Activated T-cell treated with anti-CD3 and anti-CD28 coated beads, Interleukin-2, amount 50 U/mL, for 72 hours (primary cell): ENCODE measurements at places on chromosomes 5 and 9.

DNA sequence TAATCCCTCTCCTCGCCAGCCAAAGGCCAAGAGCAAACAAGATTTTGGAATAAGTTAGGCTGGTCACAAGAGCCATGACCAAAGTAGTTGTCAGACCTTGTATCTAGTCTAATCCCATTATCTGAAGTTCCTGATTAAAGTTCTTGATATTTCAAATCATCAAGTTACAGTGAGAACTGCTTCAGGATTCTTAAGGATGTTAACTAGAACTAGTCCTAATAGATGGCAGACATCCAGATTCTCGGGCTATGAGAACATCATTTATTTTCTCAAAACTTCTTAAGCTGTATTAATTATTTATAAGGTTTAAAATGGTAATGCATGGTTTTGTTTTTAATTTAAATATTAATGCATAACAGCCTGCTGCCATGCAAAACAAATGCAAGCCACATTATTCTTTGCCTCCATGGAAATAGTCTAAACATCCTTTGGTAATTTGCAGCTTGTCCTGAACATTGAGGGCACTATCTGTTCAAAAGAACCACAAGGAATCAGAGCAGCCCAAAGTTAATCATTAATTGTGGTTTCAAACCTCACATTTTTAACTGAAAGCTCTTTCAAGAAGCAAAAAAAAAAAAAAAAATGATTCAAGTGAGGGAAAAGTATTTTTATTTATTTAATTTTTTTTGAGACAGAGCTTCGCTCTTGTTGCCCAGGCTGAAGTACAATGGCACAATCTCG, 95.1 kb downstream of the TTC39B start:
- DNase-seq = no peak

GRCh38 chr5:73899916-73900315, 273.9 kb downstream of the ARHGEF28 start:
- no peak for DNase-seq

DNA sequence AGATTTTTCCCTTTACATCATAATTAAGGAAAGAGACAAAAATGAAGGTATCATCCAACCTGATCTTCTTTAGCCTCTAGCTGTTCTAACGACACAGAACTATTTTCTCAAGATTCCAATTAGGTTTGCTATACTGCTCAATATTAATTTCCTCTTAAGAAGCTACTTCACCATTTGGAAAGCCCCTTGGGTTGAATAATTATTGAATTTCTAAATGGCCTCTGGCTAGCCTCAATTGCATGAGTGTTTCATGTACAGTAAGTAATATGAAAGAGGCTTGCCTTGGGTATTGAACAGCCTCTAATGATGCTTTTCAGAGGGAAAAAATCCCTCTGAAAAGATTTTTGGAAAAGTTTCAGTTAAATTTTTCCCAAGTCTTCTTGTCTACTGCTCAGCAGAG, 3.7 kb upstream of the MOB3B start:
- no peak for DNase-seq

- no peak for DNase-seq
Measured at GRCh38 chr5:45038366-45038987, 229.7 kb downstream of the MRPS30 start.

- DNase-seq = peak; percentile 88
Measured at GRCh38 chr9:137021979-137022661, 5.9 kb downstream of the ABCA2 start.

DNA sequence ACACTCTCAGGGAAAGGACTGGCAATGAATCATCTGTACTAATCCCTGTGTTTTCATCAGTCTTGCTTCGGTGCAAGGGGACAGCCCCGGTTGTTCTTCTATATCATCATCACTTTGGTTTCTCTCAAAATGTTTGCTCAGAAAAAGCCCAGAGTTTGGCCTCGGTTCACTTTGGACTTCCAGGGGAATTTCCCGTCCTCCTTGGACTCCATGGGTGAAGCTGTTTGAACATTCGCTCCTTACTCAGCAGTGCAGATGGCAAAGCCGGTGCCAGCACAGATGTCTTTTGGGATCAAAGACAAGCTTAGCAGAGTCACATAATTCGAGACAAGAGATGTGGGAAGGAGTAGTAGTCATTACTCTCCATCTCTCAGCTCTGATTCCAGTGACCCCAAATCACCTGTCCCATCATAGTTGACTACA, 69.8 kb upstream of the TNFSF8 start:
- DNase-seq = peak; percentile 41

GRCh38 chr5:39569857-39570256, 145.1 kb upstream of the DAB2 start:
- DNase-seq = no peak

- no peak for DNase-seq
Measured at GRCh38 chr9:121510766-121511550, 11.3 kb upstream of the GGTA1 start.

DNA sequence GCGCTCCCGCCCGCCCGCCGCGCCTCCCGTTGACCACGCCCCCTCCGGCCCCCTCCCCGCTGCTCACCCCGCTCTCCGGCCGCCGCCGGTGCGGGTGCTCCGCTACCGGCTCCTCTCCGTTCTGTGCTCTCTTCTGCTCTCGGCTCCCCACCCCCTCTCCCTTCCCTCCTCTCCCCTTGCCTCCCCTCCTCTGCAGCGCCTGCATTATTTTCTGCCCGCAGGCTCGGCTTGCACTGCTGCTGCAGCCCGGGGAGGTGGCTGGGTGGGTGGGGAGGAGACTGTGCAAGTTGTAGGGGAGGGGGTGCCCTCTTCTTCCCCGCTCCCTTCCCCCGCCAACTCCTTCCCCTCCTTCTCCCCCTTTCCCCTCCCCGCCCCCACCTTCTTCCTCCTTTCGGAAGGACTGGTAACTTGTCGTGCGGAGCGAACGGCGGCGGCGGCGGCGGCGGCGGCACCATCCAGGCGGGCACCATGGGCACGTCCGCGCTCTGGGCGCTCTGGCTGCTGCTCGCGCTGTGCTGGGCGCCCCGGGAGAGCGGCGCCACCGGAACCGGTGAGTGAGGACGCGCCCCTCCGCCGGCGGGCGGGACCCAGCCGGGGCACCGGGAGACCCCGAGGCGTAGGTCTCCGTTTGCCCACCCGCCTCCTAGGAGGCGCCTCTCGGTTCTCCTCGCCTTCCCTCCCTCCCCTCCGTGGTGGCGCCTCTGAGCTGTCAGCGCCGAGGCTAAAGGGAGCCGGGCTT, at the start of gene VLDLR:
Gene VLDLR (plus strand): TSS at position 66 of the 739 bp plus-strand sequence. CDS start 403 bp downstream, at position 469.
- peak; percentile 55 for DNase-seq

- DNase-seq = peak; percentile 69
Measured at GRCh38 chr5:134510970-134511795, 14.3 kb upstream of the JADE2 start.

DNA sequence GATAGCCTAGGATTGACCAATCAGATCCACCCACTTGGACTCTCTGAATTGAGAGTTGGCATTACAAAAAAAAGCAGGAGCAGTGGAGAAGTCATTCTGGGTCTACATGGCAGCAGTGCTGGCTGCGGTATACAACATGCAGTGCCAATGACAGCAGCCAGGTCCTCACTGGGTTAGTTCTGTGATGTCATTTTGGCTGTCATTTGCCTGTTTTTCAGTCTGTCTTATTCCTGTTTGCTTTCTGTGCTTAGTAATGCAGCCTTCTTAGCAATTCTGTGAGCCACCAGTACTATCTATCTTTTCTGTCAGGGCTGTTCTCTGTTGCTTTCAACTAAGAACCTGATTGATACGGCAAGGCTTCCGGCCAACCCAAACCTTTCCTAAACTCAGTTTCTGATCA, 471.8 kb downstream of the BNC2 start:
- no peak for DNase-seq

DNA sequence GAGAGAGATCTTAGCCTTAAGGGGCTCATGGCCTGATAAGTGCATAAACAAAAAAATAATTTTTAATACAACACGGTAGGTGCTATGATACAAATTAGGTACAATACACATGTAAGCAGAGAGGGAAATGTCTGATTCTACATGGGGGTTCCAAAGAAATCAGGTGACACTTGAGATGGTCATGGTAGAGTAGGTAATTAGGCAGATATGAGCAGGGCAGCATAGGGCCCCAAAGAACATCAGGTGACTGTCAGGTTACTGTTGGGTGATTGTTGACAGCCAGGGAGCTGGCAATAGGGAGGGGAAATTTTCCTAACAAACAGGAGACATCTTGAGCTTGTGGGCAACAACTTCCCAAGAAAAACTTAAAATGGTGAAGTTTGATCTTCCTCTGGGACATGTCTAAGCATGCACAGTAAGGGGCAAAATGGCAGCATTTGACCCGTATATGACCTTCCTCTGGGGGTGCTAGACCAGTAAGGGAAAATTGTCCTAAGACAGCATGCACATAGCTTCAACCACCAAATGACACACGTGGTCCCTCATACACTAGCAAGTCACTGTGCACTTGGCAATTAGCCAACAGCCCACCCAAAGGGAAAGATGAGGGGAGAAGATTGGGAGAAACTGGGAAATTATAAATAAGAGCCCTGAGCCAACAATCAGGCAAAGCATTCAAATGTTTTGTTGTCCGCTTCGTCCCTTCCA, 37.3 kb upstream of the TENT4A start:
- no peak for DNase-seq

DNA sequence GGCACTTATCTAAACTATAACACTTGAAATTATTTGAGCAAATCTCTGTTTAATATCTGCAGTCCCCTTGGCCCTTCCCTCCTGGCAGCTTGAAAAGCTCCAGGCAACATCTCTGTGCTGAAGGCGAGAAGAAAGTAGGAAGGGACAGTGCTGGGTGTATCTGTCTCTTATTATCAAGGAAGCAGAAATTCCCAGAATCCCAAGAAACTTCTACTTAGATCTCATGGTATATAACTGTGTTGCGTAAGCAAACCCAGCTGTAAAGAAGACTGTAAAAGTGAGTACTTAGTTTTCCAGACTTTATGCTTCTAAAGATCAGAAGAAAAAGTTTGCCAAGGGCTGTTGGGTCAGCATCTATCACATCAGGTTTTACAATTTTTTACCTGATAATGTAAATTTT, 1869.8 kb downstream of the MAT2B start:
- no peak for DNase-seq

- peak; percentile 80 for DNase-seq
Measured at GRCh38 chr9:115013998-115014397, 83.6 kb upstream of the TNFSF8 start.

DNA sequence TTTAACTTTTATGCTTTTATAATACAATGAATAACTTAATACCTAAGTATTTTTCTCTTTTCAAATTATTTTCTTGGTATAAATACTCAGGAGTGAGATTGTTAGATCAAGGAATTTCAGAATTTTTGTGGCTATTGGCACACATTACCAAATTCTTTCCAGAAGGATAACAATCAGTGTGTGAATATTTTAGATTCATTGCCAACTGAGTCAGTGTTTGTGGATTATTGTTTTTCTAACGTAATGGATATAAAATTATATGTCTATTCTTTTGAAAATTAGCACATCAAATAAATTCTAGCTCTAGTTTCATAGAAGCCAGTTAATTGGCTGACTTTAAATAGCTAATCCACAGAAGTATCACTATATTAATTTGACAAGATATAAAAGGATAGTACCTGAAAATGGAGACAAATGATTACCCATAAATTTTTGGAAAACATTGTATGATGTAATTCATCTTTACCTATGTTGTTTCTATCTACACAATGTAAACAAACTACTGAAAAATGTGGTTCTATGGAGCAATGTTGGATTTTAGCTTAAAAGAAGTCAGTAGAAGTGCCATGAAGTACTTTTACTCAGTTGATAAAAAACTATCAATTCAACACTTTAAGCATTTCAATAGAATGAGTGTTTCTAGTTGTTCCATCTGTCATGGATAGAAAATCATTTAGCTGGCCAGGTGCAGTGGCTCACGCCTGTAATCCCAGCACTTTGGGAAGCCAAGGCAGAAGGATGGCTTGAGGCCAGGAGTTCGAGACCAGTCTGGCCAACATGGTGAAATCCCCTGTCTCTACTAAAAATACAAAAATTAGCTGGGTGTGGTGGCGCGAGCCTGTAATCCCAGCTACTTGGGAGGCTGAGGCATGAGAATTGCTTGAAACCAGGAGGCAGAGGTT, 185.1 kb downstream of the ADAMTSL1 start:
- DNase-seq = no peak

GRCh38 chr9:76166526-76166925, 227.7 kb downstream of the RFK start:
- DNase-seq = no peak

DNA sequence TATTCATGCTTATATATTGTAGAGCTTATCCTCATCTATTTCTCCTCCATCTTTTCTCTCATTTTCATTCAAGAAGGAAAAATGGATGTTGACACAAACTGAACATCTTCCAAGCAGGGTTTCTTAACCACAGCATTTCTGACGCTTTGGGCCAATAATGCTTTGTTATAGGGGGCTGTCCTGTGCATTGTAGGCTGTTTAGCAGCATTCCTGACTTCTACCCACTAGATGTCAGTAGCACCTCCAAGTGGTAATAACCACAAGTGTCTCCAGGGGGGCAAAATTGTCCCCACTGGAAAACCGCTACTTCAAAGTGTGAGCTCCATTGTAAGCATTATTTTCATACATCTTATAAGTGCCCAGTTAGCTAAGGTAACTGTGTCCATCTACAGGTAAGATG, 2.6 kb upstream of the TXNDC8 start:
- DNase-seq = no peak

DNA sequence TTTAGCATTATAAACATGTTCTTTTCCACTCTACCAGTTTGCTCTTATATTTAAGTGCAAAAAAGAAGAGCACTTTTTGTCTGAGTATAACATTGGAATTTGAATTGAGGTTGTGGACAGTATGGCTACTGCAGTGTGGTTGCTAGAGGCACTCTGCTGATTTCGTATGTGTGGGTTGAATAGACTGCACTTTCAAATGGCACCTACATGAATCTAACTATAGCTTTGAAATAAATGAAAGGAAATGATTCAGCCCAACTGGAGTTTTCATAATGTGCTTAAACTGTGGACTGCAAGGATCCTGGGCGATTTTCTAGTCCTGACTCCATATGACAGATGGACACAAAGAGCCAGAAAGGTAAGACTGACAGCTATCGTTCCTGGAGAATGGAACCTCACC, 657.6 kb upstream of the RIOK2 start:
- DNase-seq = no peak

DNA sequence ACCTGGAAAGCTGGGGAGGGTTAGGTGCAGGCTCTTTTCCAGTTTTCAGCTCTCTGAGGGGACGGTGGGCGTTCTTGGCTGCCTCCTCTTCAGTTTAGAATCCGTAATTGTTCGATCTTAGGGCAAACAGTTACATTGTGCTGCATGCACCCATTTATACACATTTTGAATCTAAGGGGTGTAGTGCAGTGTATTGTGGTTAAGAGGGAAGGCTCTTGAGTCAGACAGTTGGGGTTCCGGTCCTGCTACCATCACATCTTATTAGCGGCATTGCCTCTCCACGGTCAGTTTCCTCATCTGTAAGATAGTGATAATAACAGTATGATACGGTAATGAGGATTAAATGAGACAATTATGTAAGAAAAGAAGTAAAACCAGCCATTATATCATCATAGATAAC, 625 bp downstream of the EXOSC2 start:
- no peak for DNase-seq

- DNase-seq = no peak
Measured at GRCh38 chr9:114313186-114313585, 9.7 kb upstream of the ORM1 start.

DNA sequence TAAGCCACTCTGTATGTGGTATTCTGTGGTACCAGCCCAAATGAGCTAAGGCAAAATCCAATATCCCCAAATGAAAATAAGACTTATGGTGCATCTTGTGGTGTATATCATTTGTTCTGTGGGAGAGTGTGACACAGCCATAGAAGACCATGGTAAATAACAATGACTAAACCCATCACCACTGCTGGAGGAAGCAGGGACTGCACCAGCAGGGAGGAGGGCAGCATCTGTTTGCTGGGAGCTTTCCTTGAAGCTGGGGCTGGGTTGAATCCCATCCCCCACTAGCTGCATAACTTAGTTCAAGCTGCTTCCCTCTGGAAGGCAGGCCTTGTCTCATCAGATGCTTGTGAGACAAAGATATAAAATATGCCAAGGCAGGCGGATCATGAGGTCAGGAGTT, 14.2 kb downstream of the GADD45G start:
- DNase-seq = no peak
